Activated CD4-positive, alpha-beta T cell treated with anti-CD3 and anti-CD28 coated beads, Interleukin-10, Interleukin-2, amounts not matched to agents 100 ng/mL and 50 ng/mL, durations not matched to agents 16 hours and 8 hours (primary cell): ENCODE measurements at places on chromosomes 13 and 19.

DNA sequence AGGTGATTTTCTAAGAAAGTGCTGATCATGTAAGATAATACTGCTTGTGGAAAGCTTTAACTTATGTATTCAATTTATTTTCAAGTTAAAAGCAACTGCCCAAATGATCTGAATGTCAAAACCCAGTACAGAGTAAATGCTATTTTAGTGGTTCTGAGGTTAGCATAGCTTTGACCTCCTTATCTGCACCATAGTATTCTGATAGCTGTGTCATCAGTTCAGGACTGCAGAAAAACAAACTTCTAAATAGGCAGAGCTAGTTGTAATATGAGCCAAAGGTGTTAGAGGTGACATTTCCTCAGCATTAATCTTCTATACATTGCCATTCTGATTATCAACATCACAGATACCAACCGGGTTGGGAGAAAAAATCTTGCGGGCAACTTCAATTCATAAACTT, 758.7 kb downstream of the SLITRK5 start:
- DNase-seq = no peak

DNA sequence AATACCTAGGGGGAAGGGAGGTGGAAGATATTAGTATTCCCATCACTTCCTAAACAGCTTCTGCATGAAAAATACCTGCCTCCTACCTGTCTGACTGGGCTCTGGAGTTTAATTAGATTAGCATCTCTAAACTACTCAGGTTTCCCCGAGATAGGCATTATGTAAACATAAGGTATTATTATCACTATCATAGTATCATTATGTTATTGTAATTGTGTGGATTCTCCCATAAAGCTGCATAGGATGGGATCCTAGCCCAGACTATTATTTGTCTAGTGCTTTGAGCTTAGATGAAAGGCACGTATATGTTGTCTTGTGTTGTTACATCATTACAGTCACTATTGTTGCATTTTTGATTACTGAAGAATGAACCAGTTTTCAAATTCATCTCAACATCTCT, 115.2 kb upstream of the SOX21 start:
- DNase-seq = no peak

DNA sequence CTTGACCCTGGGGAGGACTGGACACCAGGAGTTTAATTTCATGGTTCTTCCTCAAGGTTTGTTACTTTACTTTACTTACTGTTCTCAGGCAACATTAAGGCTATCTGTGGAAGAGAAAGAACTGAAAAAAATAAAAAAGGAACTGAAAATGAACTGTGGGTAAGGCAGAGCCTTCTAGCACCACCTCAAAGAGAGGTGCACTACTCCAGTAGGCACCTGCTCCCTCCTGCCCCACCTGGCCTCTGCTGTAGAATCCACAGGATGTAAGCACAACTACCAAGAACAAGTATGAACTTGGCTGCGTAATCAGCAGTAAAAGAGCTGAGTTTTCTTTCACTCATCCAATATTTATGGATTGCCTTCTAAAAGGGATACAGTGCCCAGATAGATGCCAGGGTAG, 12.2 kb downstream of the ZNF112 start:
- no peak for DNase-seq

DNA sequence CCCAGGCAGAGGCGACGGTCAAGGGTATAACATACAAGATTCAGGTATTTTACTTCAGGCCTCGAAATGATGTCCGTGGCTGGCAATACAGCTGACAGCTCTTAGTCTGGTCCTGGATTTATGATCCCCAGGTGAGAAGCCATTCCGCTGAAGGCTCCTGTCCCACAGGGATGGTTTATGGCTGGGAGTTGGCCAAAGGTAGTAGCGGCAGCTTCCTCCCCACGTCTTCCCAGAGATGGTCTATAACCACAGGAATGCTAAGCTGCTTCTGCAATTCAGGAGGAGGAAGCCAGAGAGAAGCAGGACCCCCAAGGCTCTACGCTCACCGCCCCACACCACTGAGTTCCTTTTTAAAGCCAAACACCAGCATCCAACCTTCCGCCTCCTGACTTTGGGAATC, 27.1 kb downstream of the OLFM2 start:
- DNase-seq = no peak

- DNase-seq = no peak
Observed at GRCh38 chr13:52033039-52033438, 8.5 kb downstream of the UTP14C start.

DNA sequence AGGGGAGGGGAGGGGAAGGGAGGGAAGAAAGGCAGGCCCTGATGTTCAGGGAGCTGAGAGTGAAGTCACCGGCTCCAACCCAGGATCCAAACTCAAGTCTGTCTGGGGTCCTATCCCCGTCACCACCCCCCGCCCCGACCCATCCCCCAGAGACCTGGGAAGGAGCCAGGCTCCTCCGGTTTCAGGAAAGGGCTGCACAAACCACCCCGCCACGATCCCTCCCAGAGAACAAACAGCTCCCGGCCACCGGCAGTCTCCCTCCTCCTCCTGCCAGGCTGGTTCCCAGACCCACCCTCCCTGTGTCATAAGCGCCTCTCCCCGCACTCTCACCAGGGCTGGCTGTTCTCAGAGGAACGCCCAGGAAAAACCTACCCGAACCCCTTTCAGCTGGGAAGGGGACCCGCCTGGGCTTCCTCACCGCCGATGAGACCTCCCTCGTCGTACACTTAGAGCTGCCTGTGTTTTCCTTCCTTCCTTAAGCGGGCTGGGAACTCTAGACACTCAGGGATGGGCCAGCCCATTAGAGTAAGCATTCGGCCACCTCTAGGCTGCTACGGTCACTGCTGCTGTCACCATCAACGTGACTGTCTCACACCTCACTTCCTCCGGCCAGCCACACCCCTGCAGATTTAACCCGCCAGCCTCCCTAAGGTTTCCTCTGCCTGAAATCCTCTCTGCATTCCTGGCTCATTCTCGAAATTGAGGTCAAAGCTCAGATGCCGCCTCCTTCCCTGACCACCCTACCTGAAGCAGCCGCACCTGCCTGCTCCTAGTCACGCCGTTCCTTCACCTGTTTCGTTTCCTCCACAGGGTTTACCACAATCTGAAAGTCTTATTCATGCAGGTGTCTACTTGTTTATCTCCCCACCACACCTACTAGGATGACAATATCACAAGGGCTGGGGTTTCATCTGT, 6.3 kb upstream of the RDH13 start:
- no peak for DNase-seq

- no peak for DNase-seq
Observed at GRCh38 chr13:104979281-104980030, 1556.0 kb downstream of the EFNB2 start.

DNA sequence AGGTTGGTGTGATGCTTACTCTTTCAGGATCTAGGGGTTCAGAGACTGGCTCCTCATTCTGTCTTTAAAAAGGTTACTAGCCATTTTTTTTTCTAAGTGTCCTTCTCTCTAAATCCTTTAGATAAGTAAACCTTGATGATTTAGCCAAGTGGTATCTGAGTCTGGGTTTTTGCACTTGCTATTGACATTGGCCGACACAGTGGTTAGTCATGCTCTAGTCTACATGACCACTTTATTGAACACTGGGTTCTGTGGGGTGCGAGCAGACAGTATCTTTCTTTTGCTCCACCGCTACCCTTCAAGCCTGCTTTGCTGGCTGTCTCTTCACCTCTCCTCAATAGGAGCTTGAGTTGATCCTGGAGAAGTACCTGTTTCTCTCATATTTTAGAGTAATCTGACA, 6.2 kb upstream of the NUP58 start:
- no peak for DNase-seq

DNA sequence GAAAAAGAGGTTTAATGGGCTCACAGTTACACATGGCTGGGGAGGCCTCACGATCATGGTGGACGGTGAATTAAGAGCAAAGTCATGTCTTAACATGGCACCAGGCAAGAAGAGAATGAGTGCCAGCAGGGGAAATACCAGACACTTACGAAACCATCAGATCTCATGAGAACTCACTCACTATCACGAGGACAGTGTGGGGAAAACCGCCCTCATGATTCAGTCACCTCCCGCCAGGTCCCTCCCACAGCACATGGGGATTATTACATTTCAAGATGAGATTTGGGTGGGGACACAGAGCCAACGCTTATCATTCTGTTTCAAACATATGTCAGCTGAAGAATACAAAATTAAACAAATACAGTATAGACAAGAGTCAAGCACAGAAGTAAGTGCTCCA, 165.1 kb downstream of the PCCA start:
- no peak for DNase-seq

DNA sequence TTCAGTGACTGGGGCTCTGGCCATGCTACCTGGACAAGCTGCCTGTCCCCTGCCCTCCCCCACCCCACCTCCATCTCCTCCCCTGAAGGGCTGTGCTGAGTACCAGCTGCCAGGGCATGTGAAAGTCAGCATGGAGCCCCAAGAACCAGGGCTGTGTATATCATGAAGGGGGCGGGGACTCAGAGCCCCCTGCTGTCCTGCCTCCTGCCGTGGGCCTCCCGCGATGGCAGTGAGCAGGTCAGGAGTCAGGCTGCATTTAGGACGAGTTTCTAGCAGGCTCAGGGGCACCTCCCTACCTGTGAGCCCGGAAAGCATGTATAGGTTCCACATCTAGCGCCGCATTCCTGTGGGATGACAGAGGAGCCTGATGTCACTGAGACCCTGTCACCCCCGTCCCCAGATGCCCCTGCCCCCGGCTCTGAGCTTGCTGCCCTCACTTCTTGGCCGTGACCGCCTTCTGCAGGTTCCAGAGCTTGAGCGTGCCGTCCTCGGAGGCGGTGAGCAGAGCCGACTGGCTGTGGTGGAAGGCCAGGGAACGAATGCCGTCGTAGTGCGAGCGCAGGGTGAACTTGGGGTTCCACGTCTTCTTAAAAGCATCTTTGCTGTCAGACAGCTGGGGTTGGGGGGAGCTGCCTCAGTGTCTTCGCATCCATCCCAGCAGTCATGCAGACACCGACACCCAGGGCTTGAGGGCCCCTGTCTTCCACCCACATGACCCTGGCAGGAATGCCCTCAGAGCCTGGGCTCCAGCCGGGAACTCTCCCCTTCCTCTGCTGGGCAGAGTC, 8.3 kb upstream of the PRKD2 start:
- no peak for DNase-seq

GRCh38 chr19:42378225-42379215, 11.6 kb downstream of the CNFN start:
- DNase-seq = no peak
